Pancreas (tissue), 10 donors: ENCODE measurements at places on chromosomes 12 and 14.

DNA sequence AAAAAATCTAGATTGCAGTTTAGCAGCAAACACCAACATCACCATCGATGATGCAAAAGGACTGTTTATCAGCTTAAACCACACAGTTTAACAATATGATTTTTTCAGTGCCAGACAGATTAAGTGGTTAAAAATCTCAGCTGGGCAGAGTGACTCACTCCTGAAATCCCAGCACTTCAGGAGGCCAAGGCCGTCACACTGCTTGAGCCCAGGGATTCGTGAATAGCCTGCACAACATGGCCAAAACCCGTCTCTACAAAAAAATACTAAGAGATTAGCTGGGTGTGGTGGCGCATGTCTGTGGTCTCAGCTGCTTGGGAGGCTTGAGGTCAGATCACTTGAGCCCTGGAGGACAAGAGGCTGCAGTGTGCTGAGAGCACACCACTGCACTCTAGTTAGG lies 8.9 kb downstream of the RSRC2 start:
- no peaks in the 10 kb centered on the region for H3K27me3 ChIP-seq
- no peak for DNase-seq
- peaks cover 91% of the 10 kb centered on the region for H3K36me3 ChIP-seq
- H3K4me3 ChIP-seq, result no peak overlapping the region

DNA sequence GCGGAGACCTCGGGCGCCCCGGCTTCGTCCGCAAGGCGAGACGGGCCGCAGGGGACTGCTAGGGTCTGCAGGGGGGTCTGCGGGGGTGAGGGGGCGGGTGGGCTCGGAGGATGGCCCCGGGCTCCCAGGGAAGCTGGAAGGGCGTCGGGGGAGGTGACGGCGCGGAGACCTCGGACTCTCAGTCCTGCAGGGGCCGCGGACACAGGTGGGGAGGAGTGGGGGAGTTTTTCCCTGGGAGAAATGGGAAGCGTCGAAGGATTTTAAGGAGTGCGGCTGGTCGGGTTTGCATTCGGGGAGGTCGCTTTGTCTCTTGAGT lies 25.9 kb downstream of the ZBTB42 start:
- peak overlapping the region; percentile 19 for H3K4me3 ChIP-seq
- peak overlapping the region; percentile 42 for H3K27ac ChIP-seq
- peaks cover 10% of the 10 kb centered on the region for H3K4me1 ChIP-seq
- no peaks in the 10 kb centered on the region for H3K27me3 ChIP-seq
- DNase-seq, result no peak

DNA sequence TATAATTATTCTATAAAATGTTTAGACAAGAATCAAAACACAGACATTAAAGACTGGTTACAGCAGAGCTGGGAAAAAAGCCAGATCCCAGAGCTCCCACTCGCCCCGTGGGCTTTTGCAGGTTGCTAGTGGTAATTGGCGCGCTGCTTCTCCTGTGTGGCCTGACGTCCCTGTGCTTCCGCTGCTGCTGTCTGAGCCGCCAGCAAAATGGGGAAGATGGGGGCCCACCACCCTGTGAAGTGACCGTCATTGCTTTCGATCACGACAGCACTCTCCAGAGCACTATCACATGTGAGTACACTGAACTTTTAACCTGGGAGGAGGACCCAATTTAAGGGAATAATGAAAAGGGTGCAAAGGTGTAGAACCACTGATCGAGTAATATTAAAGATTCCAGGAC lies 7.5 kb downstream of the TMEM52B start:
- no peaks in the 10 kb centered on the region for H3K4me1 ChIP-seq
- H3K27ac ChIP-seq, result peak overlapping the region; percentile 24
- no peak for DNase-seq
- H3K27me3 ChIP-seq, result peaks cover 7% of the 10 kb centered on the region
- no peaks in the 10 kb centered on the region for H3K36me3 ChIP-seq
- H3K4me3 ChIP-seq, result no peak overlapping the region

DNA sequence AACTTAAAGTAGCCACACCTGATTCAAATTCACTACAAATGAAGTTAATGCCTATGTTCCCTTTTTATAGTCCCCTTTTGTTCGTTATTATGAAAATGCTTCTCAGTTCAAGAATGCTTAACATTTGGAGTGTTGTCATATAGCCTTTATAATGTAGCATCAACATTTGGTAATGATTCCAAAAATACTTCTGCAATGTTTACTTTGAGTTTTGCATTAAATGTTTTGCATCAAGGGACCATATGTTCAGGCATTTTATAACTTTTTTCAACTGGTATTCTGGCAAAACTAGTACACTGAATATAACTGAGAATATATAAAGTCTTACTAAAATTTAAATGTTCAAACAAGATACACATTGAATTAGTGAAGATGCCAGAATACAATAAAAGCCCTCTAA lies 209.6 kb upstream of the SLC16A7 start:
- H3K27ac ChIP-seq, result no peak overlapping the region
- H3K4me3 ChIP-seq, result no peak overlapping the region
- H3K36me3 ChIP-seq, result no peaks in the 10 kb centered on the region
- no peaks in the 10 kb centered on the region for H3K27me3 ChIP-seq
- no peak for DNase-seq

GRCh38 chr14:100076606-100077005 lies 11.4 kb downstream of the EVL start:
- DNase-seq, result no peak
- H3K36me3 ChIP-seq, result no peaks in the 10 kb centered on the region
- H3K4me1 ChIP-seq, result no peaks in the 10 kb centered on the region
- H3K27ac ChIP-seq, result no peak overlapping the region
- no peaks in the 10 kb centered on the region for H3K27me3 ChIP-seq

DNA sequence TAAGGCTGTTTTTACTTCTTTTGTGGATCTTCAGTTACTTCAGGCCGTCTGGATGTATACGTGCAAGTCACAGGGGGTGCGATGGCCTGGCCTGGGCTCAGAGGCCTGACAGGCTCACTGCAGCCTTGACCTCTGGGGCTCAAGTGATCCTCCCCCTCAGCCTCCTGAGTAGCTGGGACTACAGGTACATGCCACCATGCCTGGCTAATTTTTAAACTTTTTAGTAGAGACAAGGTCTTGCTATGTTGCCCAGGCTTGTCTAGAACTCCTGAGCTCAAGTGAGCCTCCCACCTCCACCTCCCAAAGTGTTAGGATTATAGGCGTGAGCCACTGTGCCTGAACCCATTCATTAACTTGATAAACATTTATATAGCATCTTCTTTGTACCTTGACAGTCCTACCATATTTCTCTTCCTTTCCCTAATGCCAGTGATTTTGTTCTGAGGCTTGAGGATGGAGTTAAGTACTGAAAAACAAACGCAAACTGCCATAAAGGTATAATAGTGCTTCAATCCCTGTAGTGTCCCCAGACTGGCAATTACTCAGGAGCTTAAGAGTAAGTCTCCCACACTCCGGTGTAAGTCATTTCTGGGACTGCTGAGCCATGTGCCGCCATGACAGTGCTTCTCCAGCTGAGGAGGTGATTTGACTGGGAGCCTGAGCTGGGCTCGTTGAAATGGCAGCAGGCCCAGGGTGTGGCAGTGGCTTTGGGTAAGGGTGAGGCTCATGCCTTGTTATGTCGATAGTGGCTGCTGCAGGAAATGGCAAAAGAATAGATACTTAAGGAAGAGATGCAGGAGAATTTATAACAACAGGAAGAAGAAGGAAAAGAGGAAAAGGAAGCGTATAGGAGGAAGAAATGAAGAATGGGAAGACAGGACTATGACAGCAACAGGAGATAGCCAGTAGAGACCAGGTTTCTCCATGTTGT lies 43.7 kb upstream of the HECTD1 start:
- H3K27me3 ChIP-seq, result no peaks in the 10 kb centered on the region
- no peak overlapping the region for H3K4me3 ChIP-seq
- DNase-seq, result no peak
- H3K4me1 ChIP-seq, result no peaks in the 10 kb centered on the region
- H3K27ac ChIP-seq, result no peak overlapping the region
- H3K36me3 ChIP-seq, result no peaks in the 10 kb centered on the region

- H3K36me3 ChIP-seq, result no peaks in the 10 kb centered on the region
- no peaks in the 10 kb centered on the region for H3K4me1 ChIP-seq
- H3K27me3 ChIP-seq, result no peaks in the 10 kb centered on the region
- DNase-seq, result no peak
- H3K4me3 ChIP-seq, result no peak overlapping the region
- H3K27ac ChIP-seq, result no peak overlapping the region
Observed at GRCh38 chr12:32100361-32100760, 6.3 kb upstream of the BICD1 start.

- no peaks in the 10 kb centered on the region for H3K4me1 ChIP-seq
- H3K27ac ChIP-seq, result no peak overlapping the region
- DNase-seq, result no peak
- H3K36me3 ChIP-seq, result no peaks in the 10 kb centered on the region
- H3K4me3 ChIP-seq, result no peak overlapping the region
- H3K27me3 ChIP-seq, result no peaks in the 10 kb centered on the region
Observed at GRCh38 chr14:46322730-46323403, 328.7 kb downstream of the RPL10L start.

DNA sequence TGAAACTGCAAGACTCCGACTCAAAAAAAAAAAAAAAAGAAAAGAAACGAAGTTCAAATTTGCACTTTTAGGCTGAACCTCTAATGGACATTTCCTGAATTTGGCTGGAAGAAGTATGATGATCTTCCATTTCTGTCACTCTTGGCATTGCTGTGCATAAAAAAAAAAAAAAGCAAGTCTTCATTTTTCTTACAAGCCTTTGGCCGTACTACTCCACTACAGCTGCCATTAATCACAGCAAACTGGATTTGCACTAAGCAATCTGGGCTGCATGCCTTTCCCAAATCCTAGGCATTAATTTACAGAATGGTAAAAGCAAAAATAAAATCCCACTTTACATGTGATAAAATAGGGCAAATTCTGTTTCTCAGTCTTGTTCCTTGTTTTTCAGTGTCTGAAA lies 7.1 kb downstream of the CSRP2 start:
- no peak overlapping the region for H3K4me3 ChIP-seq
- no peaks in the 10 kb centered on the region for H3K27me3 ChIP-seq
- no peak overlapping the region for H3K27ac ChIP-seq
- no peak for DNase-seq
- no peaks in the 10 kb centered on the region for H3K36me3 ChIP-seq

DNA sequence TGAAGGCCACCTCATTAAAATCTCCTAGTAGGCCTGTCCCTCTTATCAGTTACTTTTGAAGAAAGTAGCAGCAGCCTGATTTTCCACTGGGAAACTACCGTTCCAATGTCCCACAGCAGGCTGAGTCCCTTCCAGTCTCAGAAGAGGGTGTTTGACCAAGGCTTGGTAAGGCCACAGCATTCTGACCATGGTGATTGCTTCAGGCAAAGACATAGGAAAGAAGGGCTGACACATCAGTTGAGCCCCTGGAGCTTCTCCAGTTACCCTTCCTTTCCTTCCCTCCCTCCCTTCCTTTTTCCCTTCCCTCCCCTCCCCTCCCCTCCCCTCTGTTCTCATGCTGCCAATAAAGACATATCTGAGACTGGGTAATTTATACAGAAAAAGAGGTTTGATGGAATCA lies 234.3 kb upstream of the NOS1 start:
- H3K27ac ChIP-seq, result no peak overlapping the region
- H3K36me3 ChIP-seq, result no peaks in the 10 kb centered on the region
- no peaks in the 10 kb centered on the region for H3K4me1 ChIP-seq
- no peaks in the 10 kb centered on the region for H3K27me3 ChIP-seq
- H3K4me3 ChIP-seq, result no peak overlapping the region
- DNase-seq, result no peak

DNA sequence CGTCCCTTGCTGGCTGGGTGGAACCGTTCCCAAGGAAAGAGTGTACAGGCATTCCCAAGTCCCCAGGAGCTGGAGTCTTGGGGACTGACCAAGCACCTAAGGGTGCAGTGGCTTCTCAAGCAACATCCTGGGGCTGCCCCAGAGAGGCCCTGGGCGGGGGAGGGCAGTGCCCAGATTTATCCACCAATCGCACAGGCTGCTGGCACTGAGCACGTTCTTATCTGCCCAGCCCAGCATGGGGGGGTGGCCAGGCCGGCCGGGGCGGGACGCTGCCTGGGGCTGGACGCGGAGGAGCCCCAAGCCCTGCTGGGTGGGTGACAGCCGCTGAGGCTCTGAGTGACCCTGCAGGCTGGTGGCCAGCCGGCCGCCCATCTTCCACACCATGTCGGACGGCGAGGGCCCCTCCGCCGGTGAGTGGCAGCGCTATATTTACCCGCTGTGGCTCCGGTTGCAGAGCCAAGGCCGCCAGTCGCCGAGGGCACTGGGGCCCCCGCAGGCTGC lies 53.4 kb downstream of the CYP46A1 start:
- H3K27ac ChIP-seq, result no peak overlapping the region
- no peaks in the 10 kb centered on the region for H3K27me3 ChIP-seq
- peak; percentile 81 for DNase-seq
- peak overlapping the region; percentile 50 for H3K4me3 ChIP-seq

- H3K27me3 ChIP-seq, result no peaks in the 10 kb centered on the region
- H3K4me1 ChIP-seq, result no peaks in the 10 kb centered on the region
- no peaks in the 10 kb centered on the region for H3K36me3 ChIP-seq
- no peak overlapping the region for H3K4me3 ChIP-seq
- DNase-seq, result peak; percentile 64
- H3K27ac ChIP-seq, result no peak overlapping the region
Observed at GRCh38 chr12:25276199-25276937, 25.6 kb upstream of the KRAS start.

DNA sequence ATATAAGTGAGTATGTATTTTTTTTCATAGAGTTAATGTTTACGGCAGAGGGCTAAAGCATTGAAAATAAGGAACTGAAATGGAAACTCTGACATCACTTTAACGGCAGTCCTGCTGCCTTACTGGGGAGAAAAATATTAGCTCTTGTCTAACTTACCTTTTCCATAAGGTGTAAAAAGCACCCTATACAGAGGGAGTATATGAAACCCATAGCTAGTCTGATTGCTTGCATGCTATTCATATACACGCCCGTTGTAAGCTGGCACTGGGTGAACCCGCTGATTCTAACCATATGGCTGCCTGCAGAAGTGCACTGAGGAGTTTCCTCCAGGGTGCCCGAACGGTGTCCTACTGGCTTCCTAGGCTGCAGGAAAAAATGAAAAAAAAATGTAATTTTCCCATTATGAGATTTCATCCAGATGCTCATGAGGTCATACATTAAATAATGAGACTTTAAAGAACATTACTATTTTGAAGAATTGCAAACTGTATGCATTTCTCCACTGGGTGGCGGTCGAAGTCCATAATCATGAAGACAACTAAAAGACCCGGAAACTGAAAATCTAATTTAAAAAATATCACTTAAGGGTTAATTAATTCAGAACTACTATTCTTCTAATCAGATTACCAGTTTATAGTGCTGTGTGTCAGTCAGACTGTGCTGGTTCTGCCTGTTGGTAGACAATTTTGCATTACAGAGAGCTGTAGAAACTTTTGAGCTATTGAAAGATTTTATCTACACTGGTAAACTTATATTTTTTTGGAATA lies 144.7 kb downstream of the ALX1 start:
- peaks cover 3% of the 10 kb centered on the region for H3K4me1 ChIP-seq
- no peak overlapping the region for H3K4me3 ChIP-seq
- no peaks in the 10 kb centered on the region for H3K27me3 ChIP-seq
- peak; percentile 21 for DNase-seq

GRCh38 chr12:19671695-19672094 lies 232.4 kb downstream of the AEBP2 start:
- H3K4me1 ChIP-seq, result no peaks in the 10 kb centered on the region
- H3K27ac ChIP-seq, result no peak overlapping the region
- H3K36me3 ChIP-seq, result no peaks in the 10 kb centered on the region
- no peak for DNase-seq
- no peaks in the 10 kb centered on the region for H3K27me3 ChIP-seq
